ENCODE measurements at places on chromosomes 16 and 17. TPM values are rescaled to one million over a fixed set of nuclear protein-coding genes. Genes with fewer than 3 reads are reported as not detected.

Gene CSH2
- not detected for total RNA-seq

Gene SLC16A5
- total RNA-seq, result 31.2 TPM

Gene NHLRC4
- total RNA-seq, result 0.14 TPM

Gene TP53TG3
- not detected for total RNA-seq

Gene KCNJ12
- total RNA-seq, result 1.4 TPM

Gene DPEP1
- 1.0 TPM for total RNA-seq

Gene LPO
- total RNA-seq, result not detected

Gene TAOK2
- 34.3 TPM for total RNA-seq

Gene FBF1
- total RNA-seq, result 12.6 TPM

Gene KRT31
- not detected for total RNA-seq

Gene CALB2
- 4.7 TPM for total RNA-seq

Gene TPSAB1
- total RNA-seq, result not detected

Gene HYDIN
- total RNA-seq, result 0.27 TPM

Gene ALG1
- total RNA-seq, result 35.6 TPM

Gene COTL1
- 524 TPM for total RNA-seq

Gene SRL
- total RNA-seq, result not detected

Gene SOCS7
- total RNA-seq, result 11.0 TPM

Gene RHBDL3
- total RNA-seq, result 2.7 TPM

Gene SLC16A3
- total RNA-seq, result 146 TPM

Gene ITGAD
- total RNA-seq, result not detected

Gene EPOP
- 15.5 TPM for total RNA-seq

Gene OR2C1
- total RNA-seq, result not detected

Gene CYTH1
- 58.3 TPM for total RNA-seq

Gene EARS2
- total RNA-seq, result 19.3 TPM

Gene CFAP119
- 8.6 TPM for total RNA-seq

Gene TPSD1
- not detected for total RNA-seq

Gene KCNH6
- total RNA-seq, result not detected

Gene ARHGDIG
- 3.2 TPM for total RNA-seq

Gene CDH8
- 0.44 TPM for total RNA-seq

Gene WBP2
- 87.3 TPM for total RNA-seq

Gene TK2
- total RNA-seq, result 16.6 TPM

Gene GCGR
- 0.35 TPM for total RNA-seq

Gene PIPOX
- total RNA-seq, result 0.35 TPM

Gene CDK5R1
- 4.2 TPM for total RNA-seq

Data from A549 treated with ZK216348 at 1 μM for 4 hours (cell line).